ENCODE measurements at places on chromosomes 7 and 10.

DNA sequence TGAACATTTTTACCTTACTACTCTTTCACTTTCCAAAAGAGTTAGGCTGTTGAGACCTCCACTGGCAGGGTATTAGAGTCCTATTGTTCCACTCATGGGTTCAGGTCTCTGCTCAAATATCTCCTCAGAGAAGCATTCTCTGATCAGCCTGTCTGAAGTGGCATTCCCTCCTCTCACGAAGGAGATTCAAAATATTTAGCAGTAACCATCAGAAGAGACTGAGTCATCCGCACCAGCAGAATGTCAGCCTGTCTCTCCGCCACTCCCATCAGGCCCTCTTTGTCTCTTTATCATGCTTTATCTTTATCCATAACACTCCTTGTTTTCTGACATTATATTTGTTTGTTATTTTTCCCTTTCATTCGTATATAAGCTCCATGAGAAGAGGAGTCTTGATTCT lies 79.1 kb downstream of the AASS start:
- DNase-seq = no peak

DNA sequence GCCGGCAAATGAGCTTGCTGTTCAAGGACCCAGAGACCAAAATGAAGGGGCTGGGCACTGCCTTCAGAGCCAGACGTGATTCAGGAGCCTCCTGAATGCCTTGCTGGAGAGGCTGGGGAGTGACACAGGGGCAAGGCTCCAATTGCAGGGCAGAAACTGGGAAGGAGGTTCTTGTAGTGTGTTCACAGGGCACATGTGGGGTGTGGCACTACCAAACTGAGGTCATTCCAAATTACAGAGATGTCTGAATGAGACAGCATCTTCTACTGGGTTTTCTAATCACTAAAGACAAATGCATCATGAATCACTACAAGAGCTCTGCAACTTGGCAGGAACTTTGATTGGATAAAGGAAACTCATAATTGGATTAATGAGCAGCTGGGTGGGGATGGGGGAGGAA lies 17.8 kb downstream of the CRTAC1 start:
- DNase-seq = no peak

GRCh38 chr10:48552946-48553564 lies 51.8 kb downstream of the ARHGAP22 start:
- DNase-seq = no peak

DNA sequence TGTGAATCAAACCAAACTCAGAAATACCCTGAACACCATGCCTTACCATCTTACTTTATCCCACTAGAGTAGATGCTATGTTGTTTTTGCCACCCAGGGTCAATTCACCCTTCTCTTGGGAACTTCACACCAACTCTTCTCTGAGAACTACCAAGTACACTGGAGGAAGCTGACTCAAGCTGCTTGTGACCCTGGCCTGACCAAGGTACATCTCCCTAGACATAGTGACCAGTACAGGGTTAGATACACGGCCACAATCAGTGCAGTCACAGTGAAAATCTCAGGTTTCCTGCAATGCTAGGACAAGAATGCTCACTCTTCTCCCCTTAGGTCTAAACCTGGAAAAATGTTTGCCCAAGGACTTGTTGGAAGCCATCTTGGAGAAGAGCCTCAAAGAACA lies 31.8 kb downstream of the EZH2 start:
- DNase-seq = no peak

DNA sequence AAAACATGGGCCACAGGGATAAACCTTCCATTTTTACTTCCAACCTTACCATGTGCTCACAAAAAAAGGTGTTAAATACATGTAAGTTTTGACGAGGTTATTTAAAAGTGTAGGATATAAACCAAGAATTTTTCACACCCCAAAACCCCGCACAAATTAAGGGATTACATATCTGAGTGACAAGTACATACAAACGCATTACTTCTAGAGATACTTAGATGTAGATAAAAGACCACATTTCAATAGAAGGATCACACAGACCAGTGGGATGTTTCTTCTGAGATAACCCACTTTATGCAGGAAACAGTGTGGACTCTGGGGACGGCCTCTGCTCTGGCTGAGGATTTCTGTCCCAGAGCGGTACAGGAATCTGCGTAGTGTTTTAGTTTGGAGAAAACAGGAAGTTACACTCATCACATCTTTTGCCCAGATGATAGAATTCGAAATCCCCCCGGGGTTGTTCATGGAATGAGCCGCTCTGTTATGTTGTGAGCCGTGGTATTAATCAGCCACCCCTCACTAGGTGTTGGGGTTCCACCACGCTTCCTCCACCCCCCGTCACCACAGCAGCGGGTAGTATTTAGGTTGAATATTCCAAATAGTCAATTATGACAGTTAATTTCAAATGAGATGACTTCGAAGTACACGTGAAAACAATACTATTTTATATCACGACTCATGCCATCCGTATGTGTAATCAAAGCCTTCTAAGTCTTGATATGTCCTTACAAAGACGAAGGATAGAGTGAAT lies 1.3 kb upstream of the CUL1 start:
- DNase-seq = peak; percentile 6

GRCh38 chr7:34124765-34125164 lies 219.4 kb downstream of the BMPER start:
- DNase-seq = no peak

- no peak for DNase-seq
Observed at GRCh38 chr7:38518541-38518940, 112.6 kb downstream of the AMPH start.

DNA sequence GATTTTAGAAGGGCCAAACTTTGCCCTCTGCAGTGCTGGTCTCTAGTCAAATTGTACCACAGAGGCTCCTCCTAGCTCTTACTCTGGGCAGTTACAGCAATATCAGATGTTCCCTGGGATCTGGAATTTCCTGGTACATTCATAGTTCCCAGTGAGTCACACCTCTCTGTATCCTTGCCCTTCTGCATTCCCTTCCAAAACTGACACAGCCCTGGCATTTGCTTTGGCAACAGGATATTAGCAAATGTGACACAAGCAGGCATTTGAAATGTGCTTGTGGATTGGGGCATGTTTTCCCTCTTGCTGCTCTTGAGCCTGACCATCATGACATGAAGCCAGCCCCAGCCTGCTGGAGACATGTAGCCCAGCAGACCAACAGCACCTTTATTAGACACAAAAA lies 284.7 kb upstream of the AKR1E2 start:
- DNase-seq = no peak

DNA sequence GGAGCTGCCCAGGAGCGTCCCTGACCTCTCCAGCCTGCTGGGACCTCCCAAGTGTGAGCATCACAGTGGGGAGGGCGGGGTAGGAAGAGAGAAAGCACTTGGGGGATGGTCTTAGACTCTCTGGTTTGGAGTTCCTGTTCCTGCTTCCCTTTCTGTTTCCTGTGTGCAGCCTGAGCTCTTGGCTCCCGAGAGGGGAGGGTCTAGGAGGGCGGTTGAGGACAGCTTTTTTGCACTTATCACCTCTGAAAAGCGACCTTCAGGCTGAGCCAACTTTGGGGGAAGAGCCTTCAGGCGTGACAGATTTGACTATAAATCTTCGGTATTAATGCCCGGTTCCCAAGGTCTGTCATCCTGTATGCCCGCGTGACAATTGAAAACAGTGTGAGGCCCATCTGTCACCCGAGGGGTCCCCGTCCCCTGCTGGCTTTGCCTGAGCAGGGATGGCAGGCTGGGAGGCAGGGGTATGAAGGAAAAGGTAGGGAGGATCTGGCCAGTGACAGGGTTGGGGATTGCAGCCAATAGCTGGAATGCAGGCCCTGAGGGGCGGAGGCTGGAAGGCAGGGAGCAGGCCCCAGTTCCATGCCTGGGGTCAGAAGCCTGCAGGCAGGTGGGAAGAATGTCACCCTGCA lies 78.6 kb downstream of the CDH23 start:
- peak; percentile 65 for DNase-seq

- no peak for DNase-seq
Observed at GRCh38 chr10:59867590-59867989, 38.8 kb downstream of the CCDC6 start.

DNA sequence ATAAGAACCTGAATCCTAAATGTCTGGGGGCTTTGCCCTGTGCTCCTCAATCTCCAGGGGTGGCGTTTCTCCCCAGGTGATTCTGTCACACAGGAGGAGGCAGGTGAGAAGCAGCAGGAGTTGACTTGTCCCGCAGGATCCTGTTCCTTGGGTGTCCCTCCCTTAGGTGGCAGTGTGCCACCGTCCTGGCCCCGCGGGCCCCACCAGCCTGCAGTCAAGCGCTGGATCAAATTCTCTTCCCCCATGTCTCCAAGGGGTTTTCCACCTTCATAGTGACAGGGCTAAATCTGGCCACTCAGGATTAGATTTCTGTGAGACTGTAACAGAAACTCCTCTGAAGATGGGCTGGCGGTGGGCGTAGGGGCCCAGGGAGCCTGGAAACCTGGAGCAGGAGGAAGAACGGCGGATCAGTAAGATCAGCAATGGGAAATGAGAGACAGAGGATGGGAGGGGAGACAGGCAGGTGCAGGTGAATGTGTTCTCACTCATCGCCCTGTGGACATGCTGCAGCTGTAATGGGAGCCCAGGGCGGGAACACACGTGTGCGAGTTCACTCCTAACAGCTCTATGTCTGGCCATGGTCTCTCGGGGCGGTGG lies 329.2 kb upstream of the COBL start:
- no peak for DNase-seq
